Umbilical cord (tissue), 2 donors: ENCODE measurements at places on chromosomes 12 and 14. TPM values are rescaled to one million over a fixed set of nuclear protein-coding genes. Genes with fewer than 3 reads are reported as not detected.

Gene PMCH
- total RNA-seq = 0.96 TPM

GRCh38 chr12:88391556-88391955 lies 188.7 kb downstream of the KITLG start:
- peak; percentile 44 for DNase-seq

GRCh38 chr14:65492266-65492665 lies 79.7 kb downstream of the FUT8 start:
- no peak for DNase-seq

Gene TBC1D30
- total RNA-seq = 14.7 TPM

DNA sequence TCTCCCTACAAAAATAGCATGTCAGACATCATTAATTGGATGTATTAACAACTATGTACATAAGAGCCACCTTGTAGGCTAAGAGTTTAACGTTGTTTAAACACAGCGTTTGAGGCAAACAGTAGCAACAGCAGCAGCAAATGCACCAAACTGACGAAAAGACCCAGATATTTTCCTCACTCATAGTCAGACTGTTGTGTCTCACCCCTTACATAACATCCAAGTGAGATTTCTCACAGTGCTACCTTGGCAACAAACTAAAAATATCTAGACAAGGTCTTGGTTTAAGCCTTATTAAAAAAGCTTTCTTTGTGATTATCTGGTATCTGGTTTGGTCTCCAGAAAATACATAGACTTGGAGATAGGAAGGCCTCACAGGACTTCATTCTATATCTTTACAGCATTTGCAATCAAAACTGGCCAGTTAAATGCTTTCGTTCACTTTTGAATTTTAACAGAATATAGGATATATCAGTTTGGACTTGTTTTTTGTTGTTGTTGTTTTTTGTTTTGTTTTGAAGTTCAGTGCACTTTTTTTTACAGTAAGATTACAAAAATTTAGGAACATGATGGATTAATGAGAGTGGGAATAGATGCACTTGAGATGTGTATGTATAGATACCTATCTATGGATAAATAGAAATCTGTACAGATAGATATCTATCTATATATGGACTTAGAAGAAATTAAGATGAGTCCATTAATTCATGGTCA lies 4.1 kb downstream of the BHLHE41 start:
- DNase-seq = no peak

Gene RBM23
- total RNA-seq = 56.8 TPM

GRCh38 chr14:22489244-22489545 lies 99.8 kb downstream of the DAD1 start:
- DNase-seq = no peak

- DNase-seq = no peak
Measured at GRCh38 chr14:92759300-92759678, 10.9 kb upstream of the LGMN start.

- DNase-seq = no peak
Measured at GRCh38 chr14:95184413-95184790, 27.1 kb upstream of the DICER1 start.

DNA sequence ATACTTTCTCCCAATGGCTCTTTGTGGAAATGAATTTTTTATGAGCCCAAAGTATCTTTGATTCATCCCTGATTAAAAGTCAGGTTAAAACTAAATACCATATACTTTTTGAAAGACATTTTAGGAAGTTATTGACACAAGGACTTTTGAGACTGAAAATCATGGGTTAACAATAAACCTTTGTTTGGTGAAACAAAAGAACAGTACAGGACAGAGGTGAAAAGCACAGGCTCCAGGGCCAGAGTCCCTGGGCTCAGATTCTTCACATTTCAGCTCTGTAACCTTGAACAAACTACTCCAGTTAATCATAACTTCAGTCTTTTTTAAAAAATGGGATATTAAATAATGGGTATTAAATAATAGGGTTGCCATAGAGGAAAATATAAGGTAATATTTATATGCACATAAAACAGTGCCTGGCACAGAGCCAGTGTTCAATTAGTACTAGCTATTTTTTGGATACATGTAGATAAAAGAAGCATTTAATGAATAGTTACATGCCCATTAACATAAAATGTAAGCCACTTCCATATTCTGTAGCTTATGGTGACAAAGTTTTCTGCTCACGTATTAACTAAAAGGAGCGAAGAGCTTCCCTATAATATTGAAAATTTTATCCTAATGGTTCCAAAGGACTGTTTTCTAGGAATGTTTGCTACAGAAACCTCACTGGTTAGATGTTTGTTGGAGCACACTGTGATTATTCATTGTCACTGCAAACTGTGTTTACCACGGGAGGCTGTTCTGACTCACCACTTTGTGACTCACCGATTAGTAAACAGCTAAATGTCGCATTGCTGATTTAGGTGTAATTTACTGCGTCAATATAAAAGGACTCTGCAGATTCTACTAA lies 255.4 kb downstream of the DAD1 start:
- no peak for DNase-seq

DNA sequence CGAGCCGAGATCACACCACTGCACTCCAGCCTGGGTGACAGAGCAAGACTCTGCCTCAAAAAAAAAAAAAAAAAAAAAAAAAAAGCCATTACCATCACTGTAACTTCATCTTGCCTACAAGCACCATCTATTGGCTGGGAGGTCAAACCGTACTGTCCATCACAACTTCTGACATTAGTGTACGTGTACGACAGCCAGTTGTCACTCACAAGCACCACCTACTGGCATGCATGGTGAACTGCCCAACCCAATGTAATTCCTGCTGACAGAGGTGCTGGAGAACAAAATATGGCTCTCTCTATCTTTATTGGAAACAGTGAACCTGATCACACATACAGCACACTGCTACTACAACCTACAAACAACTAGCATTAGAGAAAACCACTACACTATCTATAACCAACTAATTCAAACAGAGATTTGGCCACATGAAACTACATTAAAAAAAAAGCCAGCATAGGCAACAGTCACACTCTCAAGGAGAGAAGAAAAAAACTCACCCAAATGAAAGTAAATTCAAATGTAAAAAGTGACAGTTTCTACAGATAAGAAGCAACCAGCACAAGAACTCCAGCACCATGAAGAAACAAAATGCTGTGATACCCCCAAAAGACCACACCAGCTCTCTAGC lies 82.3 kb downstream of the PUS7L start:
- no peak for DNase-seq

- DNase-seq = no peak
Measured at GRCh38 chr14:72646861-72647528, 246.9 kb downstream of the DPF3 start.

Gene KRT7
- total RNA-seq = 7.7 TPM

DNA sequence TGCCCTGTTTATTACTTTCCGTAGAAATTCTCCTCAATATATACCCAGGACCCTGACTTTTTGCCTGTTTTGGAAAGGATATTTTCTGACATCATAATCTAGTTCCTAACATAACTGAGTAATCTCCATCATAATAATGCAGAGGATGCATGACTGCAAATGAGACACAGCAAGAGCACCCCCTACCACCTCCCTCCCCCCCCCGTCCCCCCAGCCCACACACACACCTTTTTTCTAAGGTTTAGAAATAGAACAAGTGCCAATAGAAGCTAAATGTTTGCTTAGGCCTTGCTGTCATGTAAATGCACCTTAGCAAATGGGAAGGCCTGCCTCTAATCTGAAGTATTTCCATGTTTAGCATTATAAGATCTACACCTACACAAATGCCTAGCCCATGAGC lies at the start of gene PTHLH:
TSS of gene PTHLH (minus strand) at position 13 of the 400 bp plus-strand sequence. CDS start 3,239 bp downstream, outside the sequence.
- no peak for DNase-seq

GRCh38 chr12:52474212-52474611 lies 607 bp upstream of the KRT6C start:
- DNase-seq = no peak

Gene MTA1
- total RNA-seq = 30.3 TPM

GRCh38 chr14:65434216-65434850 lies 21.8 kb downstream of the FUT8 start:
- no peak for DNase-seq

GRCh38 chr14:23153851-23154796 lies 29.3 kb downstream of the SLC7A8 start:
- peak; percentile 87 for DNase-seq

Gene MTRFR
- 10.4 TPM for total RNA-seq

DNA sequence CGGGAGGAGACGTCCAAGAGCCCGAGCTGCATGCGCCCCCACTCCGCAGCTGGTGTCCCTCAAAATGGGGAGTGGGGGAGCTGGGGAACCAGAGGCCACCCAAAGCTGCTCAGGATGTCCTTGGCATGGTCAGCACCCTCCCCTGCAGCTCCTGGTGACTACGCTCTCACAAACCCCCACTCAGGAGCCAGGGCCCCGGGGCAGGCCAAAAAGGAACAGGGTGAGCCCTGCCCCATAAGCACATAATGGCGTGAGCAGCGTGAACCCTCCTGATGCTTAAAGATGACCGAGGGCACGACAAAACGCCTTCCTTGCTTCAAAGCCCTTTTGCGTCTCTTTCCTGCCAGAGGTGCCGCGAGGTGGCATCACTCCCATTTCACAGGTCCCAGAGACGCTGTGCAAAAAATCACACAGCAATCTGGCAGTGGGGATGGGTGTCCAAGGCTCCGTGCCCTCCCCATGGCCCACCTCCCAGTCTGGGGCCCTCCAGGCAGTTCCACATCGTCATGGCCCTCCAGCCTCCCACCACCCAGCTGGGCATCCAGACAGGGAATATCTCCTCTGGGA lies 13.5 kb downstream of the NCOR2 start:
- DNase-seq = no peak

Gene RNASE7
- total RNA-seq = 4.1 TPM

Gene GMFB
- total RNA-seq = 66.0 TPM

DNA sequence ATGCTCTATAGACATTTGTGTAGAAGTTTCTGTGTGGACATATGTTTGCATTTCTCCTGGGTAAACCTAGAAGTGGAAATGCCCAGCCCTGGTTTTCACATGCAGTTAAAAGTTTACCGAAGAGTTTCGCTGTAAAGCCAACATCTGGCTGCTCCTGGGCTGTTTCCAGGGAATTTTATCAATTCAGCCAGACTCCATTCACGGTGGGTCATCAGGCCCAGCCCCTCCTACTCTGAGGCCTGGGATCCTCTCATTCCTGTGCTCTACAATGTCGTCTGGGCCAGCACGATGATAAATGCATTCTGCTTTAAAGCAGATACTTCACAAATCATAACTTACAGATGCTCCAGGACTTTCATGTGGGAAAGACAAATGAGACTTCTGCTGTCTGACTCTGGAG lies 7.1 kb downstream of the NUAK1 start:
- peak; percentile 93 for DNase-seq

DNA sequence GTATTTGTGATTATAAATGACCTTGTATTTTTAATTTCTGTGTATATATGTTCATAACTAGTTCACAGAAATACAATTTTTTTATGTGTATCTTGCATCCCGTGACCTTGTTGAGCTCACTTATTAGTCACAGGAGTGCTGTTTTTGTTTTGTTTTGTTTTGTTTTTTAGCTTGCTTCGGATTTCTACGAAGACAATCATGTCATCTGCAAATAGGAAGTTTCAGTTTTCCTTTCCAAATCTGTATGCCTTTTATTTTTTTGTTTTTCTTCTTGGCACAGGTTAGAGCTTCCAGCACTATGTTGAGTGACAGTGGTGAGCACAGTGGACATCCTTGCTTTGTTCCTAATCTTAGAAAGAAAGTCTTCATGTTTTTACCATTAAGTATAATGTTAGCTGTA lies 229.2 kb upstream of the GARIN6 start:
- DNase-seq = no peak

Gene RAD9B
- total RNA-seq = 0.96 TPM

DNA sequence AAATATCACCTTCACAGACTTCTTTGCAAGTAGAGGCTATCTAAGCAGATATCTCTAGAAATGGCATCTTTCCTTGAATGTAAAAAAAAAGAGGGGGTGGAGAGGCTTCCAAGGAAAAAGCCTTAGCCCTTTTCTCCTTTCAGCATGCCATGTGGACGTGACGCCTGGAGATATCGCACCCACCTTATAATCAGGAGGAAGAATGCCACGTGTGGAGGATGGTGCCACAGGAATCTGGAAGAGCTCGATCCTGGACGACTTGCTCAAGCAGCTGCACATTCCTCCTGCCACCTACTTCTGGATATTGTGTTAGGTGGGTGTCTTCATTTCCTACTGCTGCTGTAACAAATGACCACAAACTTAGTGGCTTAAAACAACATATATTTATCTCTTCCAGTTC lies 203.6 kb downstream of the NUAK1 start:
- DNase-seq = no peak

- no peak for DNase-seq
Measured at GRCh38 chr14:22407033-22407432, 182.0 kb downstream of the DAD1 start.

- no peak for DNase-seq
Measured at GRCh38 chr12:14840616-14841015, 2.7 kb downstream of the ART4 start.

- DNase-seq = no peak
Measured at GRCh38 chr12:98485792-98486340, 29.5 kb upstream of the TMPO start.

Gene IL22
- total RNA-seq = 16.4 TPM

Gene FAM90A1
- total RNA-seq = not detected

DNA sequence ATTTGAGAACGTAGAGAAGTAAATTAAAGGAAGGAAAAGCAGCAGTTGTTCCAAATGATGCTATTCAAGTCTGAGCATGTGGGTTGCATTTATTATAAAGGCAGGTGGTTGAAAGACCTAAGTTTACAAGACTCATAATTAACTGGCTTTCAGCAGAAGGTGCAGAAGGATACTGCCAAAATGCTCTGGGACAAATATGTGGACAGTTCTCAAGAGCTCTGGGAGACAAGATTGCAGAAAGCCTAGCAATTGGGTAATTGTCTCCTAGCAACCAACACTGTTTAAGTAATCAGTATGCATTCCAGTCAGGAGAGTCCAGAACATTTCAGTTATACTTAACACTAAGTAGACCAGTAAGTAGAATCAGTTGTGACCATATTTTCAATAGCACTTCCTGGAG lies 131.5 kb downstream of the GPR135 start:
- DNase-seq = peak; percentile 94

DNA sequence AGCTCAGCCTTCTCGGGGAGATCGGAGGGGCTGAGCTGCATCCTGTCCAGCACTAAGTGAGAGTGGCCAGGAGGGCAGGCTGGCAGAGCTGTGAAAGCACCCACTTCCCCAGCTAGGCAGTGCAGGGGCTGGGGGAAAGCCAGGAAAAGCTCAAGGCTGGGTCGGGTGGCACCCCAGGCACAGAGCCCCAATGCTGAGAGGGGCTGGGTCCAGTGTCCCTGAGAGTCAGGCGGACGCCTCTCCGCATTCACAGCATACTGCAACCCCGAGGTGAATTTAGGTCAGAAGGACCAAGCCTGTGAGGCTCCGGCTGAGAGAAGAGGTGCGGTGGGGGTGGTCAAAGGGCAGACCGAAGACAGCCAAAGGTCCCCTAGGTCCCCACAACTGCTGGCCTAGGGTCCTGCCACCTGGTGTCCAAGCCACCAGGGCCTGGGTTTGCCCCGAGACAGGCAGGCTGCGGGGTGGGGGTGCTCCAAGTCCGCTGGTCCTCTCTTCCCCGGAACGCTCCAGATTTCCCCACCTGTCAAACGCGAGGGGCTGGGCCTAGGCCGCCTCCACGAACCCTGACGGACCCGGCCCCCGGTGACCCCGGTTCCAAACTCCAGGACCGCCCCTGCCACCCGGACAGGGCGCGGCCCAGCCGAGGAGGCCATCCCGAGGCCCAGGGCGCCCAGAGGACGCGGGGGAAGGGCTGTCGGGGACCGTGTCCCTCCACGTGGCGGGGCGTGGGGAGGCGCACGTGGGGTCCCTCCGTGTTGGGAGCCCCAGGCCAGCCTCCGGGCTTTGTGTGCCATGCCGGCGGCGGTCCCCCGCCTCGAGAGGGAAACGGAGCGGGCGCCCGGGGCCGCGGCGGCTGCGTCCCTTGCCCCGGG lies 527 bp downstream of the CAMKK2 start:
- peak; percentile 25 for DNase-seq
